ENCODE measurements at places on chromosomes 7 and 10. TPM values are rescaled to one million over a fixed set of nuclear protein-coding genes. Genes with fewer than 3 reads are reported as not detected.

FANK1 gene
- total RNA-seq, result 0.71 TPM

TET1 gene
- 2.8 TPM for total RNA-seq

ACTL6B gene
- not detected for total RNA-seq

HTR7 gene
- total RNA-seq, result 0.18 TPM

SPDYE16 gene
- not detected for total RNA-seq

DYNC1I1 gene
- total RNA-seq, result 0.71 TPM

GPNMB gene
- 19.6 TPM for total RNA-seq

IDE gene
- 25.2 TPM for total RNA-seq

CFAP58 gene
- not detected for total RNA-seq

ZNF716 gene
- total RNA-seq, result not detected

ATE1 gene
- total RNA-seq, result 19.7 TPM

SLC18A2 gene
- not detected for total RNA-seq

GPR141 gene
- total RNA-seq, result not detected

PNLIPRP3 gene
- total RNA-seq, result not detected

UPK3BL1 gene
- total RNA-seq, result 31.4 TPM

SPDYE8 gene
- not detected for total RNA-seq

CTAGE4 gene
- 0.71 TPM for total RNA-seq

TAS2R3 gene
- total RNA-seq, result not detected

WASHC2C gene
- total RNA-seq, result 19.3 TPM

LSM8 gene
- 22.5 TPM for total RNA-seq

SHH gene
- total RNA-seq, result not detected

SYT15 gene
- not detected for total RNA-seq

ZNF117 gene
- 2.6 TPM for total RNA-seq

HOXA3 gene
- total RNA-seq, result 0.18 TPM

MYO1G gene
- under 0.01 TPM for total RNA-seq

CHCHD3 gene
- total RNA-seq, result 72.1 TPM

GRM3 gene
- not detected for total RNA-seq
